ENCODE measurements at places on chromosomes 11 and 22.
A peak's percentile ranks its signal among the peaks of the same experiment; 100 is the strongest.

DNA sequence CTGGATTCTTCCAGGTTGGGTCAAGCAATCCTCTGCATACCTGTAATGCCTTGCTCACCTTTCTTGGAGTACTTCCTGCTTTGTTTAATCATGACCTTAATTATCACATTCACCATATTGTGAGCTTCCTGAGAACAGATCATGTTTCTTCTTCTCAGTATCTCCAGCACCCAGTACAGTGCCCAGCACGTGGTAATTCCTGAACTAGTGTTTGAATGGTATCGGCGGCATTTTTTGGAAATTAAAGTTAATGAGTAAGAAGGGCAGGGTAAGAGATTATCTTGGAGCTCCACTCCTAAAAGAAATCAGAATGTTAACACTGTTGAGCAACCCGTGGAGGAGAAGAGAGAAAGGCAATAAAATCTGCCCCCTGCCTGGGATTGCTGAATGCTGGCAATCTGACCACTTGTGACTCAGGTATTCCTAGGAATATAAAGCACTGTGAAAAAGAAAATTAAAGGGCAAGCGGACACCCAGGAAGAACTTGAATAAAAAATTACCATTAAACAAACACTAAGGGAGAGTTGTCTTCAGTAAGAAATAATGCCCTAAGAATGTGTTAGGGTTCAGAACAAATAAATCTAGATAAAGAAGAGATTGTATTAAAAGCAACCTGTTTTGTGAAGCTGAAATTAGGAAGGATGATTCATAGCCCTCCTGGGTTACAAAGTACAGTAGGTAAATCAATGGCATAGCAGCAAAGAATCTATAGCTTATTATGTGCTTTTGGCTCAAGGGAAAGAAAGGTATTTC is 92.9 kb downstream of the PDHX start:
- DNase-seq: no peak

DNA sequence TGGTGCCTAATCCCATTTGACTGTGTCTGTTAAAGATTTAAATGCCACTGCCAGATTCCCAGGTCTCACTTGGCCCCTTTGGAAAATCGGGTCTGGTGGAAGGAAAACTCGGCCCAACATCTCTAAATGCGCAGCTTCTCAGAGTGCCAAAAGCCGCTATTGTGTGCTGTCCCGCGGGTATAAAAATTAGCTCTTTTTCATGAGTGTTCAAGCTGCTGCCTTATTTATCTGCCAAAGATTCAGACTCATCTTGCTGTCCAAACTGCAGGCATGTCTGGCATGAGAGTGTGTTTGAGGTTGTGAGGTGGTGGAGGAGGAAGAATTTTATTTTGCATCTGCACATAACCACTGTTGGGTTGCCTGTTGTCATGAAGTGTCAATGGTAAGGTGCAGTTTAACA is 91.4 kb downstream of the NELL1 start:
- no peak for DNase-seq

DNA sequence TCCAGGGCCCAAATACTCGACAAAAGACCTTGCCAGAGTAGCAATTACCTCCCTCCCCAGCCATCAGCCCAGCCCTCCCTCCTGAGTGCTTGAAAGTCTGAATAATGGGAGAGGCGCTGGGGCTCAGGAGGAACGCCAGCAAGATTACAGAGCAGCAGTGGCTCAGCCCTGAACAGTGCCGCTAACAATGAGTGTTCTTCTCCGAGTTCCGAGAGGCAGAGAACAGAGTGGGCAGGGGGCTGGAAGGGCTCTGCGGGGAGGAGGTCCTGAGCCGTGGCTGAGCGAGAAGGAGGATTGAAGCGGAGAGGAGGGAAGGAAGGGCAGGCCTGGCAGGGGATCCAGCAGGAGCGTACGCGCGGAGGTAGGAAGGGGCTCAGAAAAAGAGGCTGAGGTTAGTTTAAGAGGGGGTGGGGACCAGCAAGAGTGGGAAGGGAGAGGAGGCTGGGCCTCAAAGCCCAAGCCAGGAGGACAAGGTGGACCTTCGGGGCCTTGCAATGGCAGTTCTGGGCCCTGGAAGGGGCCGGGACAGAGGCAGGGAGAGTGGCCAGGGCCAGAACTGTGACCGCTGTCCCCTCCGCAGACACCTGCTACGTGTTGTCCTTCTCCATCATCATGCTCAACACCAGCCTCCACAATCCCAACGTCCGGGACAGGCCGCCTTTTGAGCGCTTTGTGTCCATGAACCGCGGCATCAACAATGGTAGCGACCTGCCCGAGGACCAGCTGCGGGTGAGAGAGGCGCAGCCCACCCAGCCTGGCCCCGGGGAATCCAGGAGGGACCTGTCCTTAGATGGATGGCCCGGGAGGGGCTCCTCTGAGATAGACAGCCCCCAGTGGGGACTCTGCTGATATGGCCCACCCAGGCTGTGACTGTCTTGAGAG is 20.6 kb downstream of the CYTH4 start:
- DNase-seq: no peak

DNA sequence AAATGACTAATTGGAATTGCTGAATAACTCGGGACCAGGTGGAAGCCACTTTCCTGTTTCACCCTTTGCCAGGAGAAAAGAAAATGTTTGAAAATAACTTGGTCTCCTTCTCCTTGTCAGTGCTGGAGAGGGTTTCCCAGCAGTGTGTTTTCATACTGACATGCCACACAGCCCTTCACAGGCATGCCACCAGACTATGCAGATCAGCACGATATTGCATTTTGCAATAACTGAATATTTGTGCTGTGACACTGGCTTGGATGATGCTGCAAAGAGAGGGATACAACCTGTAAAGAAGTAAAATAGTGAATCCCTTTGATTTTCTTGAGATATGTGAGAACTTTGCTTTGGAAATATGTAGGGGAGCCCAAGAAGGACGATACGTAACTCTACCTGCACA is 200.0 kb upstream of the NAV2 start:
- no peak for DNase-seq

- DNase-seq: peak; percentile 57
Measured at GRCh38 chr11:34214961-34215805, 109.8 kb downstream of the NAT10 start.

- DNase-seq: no peak
Measured at GRCh38 chr11:32333320-32333991, 101.9 kb downstream of the WT1 start.

GRCh38 chr11:34356576-34356912 is 1.3 kb downstream of the ABTB2 start:
- DNase-seq: no peak

- DNase-seq: no peak
Measured at GRCh38 chr22:35039625-35040024, 26.3 kb upstream of the ISX start.

- no peak for DNase-seq
Measured at GRCh38 chr11:115700496-115700895, 196.3 kb upstream of the CADM1 start.

- no peak for DNase-seq
Measured at GRCh38 chr11:19988598-19988997, 171.7 kb downstream of the DBX1 start.

GRCh38 chr22:40898850-40899357 is 37.0 kb upstream of the DNAJB7 start:
- no peak for DNase-seq

GRCh38 chr11:36394926-36395325 is 98.8 kb downstream of the PRR5L start:
- no peak for DNase-seq

All from activated CD4-positive, CD25-positive, alpha-beta regulatory T cell treated with anti-CD3 and anti-CD28 coated beads, Interleukin-2, amount 50 U/mL, for 72 hours (primary cell).